ENCODE measurements at places on chromosomes 3 and 15.

DNA sequence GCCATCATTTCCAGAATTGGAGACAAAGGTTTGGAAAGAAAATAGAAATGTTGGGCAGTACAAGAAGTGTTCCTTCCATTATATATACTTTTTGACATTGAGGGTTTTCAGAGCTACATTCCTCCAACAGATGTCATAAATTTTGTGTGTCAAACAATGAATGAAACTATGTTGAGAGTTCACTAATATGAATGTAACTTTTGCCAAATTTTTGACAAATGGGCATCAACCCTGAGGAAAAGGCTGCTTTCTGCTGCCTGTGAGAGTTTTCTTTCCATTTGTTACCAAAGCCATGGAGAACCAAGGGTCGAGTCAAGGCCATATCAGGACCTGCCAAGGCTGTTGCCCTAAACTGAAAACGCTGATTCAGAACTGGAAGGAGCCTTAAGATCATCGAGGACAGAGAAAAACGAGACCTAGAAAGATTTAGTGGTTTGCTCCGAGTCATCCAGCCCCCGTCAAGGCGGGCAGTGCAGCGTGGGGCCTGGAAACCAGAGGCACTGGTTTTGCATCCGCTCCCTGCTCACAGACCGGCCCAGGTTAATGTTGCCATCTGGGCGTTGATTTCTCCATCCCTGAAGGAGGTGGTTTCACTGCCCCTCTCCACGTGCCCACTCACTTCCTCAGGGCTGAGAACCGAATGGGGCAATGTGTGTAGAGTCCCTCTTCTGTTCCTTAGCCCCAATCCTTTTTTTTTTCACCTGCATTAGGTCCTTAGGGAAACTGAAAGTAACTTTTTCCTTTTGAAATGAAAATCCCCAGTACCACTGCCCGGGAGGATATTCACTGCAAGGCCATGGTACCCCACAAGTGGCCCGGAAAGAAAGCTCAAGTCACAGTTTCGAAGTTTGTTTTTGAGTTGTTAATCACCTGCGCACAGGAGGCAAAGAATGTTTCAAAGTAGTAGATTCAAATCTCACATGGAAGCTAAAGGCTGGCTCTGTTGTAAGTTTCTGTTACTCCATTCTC, 32.8 kb downstream of the TPM1 start:
- no peak for DNase-seq

DNA sequence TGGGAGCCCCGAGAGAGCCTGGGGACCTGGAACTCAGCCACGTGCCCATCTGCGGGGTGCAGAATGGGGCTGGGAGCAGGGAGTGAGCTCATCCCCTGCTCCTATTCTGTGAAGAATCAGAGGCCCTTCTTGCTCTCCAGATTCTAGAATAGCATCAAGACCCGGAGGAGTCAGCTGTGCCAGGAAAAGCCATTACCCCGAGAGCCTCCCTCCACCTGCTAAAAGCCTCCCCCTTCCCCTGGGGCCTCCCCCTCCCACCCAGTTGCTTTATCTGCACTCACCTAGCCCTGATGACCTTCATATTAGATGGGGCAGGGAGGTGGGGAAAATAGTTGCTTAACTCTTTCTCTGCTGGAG, 23.1 kb downstream of the CCDC33 start:
- DNase-seq: no peak

GRCh38 chr3:9280451-9281219, 31.2 kb upstream of the SRGAP3 start:
- DNase-seq: no peak

GRCh38 chr3:184531626-184532280, 29.8 kb upstream of the EPHB3 start:
- DNase-seq: no peak

DNA sequence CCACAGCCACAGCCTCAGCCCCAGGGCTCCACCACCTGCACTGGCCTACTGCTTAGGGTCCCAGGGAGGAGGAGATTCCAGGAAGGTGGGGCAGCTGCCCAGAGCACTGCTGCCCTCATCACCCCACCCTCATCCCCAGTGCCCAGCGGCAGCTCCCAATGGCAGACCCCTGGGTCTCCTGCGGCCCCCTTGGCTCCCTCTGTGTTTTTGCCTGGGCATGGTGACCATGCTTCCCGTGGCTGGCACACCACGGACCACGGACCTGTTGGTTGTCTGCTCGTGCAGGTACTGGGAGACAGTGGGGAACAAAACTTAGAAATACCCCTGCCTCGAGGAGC, 2.7 kb downstream of the CHST13 start:
- DNase-seq: no peak

DNA sequence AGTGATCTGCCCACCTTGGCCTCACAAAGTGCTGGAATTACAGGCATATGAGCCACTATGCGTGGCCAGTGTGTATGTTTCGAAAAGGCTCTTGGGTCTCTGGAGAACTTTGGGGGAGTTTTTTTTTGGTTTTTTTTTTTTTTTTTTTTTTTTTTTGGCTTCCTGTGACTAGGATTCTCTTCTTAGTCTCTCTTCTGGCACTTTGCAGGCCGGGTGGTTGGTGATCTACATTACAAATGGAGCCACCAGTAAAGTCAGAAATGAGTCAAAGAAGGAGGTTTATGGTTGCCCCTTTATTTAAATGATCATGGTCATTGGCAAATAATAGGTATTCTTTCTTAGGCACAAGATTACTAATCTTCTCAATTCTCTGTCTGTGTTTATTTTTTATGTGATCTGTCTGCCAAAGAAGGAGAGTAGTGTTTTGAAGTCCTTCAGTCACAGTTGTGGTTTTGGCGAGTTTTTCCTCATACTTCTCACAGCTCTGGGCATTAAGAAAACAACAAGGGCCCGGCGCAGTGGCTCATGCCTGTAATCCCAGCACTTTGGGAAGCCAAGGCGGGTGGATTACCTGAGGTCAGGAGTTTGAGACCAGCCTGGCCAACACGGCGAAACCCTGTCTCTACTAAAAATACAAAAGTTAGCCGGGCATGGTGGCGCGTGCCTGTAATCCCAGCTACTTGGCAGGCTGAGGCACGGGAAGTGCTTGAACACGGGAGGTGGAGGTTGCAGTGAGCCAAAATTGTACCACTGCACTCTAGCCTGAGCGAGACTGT, 38.3 kb downstream of the PDE8A start:
- DNase-seq: no peak

DNA sequence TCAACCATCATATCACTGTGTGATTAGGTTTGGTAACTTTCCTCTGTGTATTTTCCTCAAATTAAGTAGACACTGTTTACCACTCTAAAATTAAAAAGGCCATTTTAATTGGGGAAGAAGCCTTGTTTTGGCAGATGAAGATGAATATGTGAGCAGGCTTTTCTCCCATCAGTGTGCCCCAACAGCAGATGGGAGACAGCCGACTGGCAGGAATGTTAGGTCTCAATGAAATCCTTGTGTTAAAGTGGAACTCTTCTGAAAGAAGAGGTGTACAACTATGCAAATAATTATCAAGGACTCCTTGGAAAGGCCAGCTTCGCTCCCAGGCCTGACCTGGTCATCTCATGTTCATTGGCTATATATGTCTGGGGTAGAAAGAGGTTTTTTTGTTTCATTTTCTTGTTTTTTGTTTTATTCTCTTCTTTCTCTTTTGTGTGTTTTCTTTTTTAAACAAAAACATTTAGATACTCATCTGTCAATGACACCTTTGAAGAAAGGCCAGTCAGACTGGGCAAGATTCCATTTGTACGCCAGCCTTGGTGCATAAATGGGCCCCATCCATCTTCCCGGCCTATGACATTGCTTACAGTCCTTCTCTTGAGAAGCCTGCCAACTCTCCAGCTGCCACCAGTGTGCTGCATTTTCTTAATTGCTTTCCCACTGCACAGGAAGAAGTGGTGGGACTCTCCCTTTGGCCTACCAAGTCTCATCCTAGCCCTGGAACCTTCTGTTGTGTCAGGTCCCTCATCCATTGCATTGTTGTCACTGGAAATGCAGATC, 25.8 kb downstream of the LRTM1 start:
- DNase-seq: no peak

GRCh38 chr3:42960282-42960681, 18.8 kb upstream of the GASK1A start:
- no peak for DNase-seq

DNA sequence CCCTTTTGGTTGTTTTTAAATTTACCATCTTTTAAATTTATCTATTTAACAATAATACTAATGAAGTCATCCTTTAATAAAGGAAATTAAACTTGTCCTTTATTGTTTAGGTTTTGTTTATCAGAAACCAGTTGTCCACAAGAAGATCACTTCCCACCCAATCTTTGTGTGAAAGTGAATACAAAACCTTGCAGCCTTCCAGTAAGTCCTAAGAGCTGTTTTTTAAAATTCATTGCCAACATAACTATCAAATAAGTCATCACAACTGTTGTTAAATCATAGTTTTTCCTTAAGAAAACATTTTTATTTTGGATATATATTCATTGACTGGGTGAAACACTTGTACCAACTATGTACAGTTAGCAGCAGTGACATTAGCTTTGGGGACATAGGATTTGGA, 59.4 kb downstream of the CALML4 start:
- DNase-seq: no peak

- DNase-seq: no peak
Observed at GRCh38 chr15:55283379-55284147, 6.0 kb downstream of the RAB27A start.

GRCh38 chr3:182786564-182787196, 6.6 kb upstream of the ATP11B start:
- DNase-seq: no peak

DNA sequence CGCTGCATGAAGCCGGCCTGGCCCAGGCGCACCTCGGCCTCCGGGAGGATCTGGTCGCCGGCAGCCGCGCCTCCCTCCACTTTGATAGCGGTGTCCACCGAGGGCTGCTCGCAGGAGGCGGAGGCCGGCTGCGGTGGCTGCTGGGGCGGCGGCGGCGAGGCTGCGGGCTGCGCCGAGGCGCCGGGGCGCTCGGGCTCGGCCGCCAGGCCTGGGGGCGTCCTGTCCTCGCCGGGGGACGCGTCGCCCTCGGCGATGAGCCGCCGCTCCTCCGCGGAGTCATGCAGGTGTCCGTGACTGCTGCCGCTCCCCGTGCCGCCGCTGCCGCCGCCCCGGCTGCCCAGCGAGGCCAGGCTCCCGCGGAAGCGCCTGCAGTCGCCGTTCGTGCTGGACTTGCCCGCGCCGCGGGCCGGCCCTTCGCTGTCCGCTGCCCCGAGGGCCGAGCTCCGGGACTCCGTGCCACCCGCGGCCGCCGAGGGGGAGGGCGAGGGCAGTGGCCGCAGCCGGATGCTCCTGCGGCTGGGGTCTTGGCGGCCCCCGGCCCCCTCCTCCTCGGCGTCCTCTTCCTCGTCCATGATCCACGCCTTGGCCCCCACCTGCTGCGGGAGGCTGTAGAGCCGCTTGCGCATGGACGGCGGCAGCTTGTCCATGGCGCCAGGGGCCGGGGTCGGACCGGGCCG, 996 bp downstream of the HCN4 start:
- no peak for DNase-seq
